ENCODE measurements at places on chromosomes 3 and 15.

DNA sequence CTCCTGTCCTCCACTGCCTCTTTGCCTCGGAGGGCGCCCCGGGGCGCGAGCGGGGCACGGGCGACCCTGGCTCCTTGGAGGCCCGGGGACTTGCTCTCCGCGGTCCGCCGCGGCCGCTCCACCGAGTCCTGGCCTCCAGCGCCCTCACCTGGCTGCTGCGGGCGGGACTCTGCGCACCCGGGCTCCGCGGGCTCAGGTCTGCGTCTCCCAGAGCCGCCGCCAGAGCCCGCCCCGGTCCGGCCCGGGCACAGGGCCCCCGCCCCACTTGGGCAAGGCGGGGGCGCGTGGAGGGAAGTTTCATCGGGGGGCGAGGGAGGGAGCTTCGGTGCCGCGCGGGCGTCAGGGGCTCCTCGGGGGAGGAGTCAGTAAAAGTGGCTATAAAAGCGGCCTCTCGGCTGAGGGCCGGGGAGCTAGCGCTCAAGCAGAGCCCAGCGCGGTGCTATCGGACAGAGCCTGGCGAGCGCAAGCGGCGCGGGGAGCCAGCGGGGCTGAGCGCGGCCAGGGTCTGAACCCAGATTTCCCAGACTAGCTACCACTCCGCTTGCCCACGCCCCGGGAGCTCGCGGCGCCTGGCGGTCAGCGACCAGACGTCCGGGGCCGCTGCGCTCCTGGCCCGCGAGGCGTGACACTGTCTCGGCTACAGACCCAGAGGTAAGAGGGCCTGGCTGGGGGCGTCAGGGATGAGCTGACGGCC, at the start of gene CEMIP:
Gene CEMIP (plus strand): TSS at position 407 of the 694 bp plus-strand sequence. CDS start 94,510 bp downstream, outside the sequence.
- no peak for DNase-seq

DNA sequence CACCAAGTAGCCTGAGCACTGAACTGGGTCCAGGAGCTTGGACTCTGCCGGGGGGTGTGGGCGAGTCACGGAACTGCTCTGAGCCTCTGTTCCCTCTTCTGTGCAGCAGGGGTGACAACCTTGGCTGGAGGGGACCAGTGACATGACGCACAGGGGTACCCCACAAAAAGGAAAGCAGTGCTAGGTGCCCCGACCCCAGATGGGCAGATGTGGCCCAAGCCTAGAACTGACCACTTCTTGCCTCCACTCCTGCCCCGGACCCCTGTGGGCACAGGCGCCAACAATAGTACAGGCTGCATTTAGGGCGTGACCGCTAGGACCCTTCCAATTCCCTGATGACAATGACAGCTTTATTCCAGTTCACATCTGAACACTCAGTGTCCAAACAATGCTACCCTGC, 255.9 kb upstream of the LYSMD4 start:
- no peak for DNase-seq

GRCh38 chr15:57387564-57388076, 11.3 kb downstream of the CGNL1 start:
- no peak for DNase-seq

DNA sequence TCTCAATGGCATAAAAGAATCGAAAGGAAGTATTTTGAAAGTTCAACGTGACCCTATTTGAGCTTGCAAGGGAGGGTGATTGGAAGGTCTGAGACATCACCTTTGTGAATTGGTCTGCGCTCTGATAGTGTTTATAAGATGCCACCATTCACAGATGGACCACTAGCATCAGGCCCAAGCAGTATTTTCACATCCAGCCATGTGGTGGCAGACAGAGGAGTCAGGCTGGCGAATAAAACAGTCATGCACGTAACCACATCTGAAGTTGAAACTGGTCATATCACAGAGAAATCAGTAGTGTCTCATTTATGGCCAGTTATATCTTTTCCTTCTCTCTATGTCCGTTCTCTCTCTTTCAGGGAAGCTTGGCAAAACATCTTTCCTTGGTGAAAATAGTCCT, 170.1 kb upstream of the ONECUT1 start:
- DNase-seq: no peak

GRCh38 chr15:98896002-98896721, 111.4 kb downstream of the PGPEP1L start:
- no peak for DNase-seq

DNA sequence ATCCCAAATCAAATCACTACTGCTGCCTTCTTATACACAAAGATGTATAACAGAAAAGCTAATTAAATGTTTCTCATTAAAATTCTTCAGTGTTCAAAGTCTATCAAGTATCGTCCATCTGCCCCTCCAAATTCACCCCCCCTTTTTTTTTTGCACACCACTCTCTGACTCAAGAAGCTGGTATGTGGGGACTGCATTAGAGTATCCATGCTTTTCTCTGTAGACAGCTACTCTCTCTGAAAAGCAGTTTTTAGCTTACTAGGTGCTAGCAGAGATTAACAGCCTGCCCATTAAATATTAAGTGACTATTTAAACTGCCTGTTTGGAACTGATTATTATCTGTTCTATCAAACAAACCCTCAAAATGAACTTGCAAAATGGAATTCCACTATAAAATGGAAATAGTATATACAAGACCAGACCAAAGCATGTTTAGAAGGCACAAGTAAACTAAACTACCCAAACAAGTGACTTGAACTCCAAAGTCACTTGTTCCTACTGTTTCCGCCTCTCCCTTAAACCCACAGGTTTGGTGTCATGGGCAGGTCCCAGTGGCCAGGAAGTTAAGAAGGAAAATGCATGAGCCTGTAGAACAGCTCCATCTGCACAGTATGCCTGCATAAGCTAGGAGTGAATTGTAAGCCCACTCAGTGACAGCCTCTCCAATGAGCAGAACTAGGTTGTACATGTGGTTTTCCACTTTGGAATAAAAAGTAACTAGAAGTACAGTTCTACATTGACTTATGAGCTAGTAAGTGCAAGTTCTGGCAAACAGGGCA, 32.5 kb downstream of the GBE1 start:
- DNase-seq: no peak

DNA sequence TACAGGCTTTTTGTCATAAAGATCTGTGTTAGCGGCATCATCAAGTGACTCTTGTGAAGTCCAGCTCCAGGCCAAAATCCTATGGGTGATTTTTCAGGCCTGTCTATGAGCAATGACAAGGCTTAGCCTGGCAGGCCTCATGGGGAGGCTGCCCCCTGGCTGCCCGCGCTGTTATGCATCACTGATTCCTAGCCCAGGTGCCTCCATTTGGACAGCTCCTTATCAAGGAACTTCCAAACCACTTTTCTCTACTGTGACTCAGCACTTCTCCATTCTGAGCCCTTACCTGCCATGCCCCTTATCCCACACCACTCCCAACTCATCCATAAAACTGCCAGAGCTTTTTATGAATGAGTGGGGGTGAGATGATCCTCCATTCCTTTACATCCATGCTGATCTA, 91.5 kb upstream of the C3orf80 start:
- no peak for DNase-seq

DNA sequence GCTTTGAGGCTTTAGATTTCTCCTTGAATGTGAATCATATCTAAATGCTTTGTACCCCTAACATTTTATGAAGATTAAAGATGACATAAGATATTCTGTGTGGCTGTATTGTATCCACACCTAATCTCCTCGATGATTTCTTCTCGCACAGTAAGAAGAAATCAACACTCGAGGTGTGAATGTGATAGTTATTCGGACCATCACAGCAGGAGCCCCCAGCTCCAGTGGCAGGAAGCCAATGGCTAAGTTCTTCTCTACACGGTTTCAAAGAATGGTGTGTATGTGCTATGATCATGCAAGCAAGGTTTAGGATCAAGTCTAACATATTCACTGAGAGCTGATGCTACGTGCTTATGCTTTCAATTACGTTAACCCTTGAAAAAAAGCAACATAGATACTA, 271.0 kb downstream of the SUCLG2 start:
- no peak for DNase-seq

GRCh38 chr3:51999846-52000245, 4.2 kb upstream of the RPL29 start:
- DNase-seq: no peak

DNA sequence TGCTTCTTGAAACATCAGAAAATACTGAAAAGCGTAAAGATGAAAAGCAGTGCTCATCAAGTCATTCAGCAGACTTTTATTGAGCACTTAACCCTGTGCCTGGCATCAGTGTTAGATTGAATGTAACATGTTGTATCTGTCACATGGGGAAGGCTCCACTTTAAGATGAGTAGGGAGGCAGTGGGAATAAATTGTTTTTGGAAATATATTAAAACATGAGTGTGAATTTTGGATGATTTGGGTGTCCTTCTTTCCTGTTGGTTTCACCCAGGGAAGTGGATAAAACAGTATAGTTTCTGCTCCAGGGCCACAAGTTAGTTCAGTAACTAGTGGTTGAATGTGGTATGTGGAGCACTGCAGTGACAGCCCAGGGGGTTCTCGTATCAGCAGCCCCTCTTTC, 301.4 kb upstream of the TPM1 start:
- DNase-seq: no peak

DNA sequence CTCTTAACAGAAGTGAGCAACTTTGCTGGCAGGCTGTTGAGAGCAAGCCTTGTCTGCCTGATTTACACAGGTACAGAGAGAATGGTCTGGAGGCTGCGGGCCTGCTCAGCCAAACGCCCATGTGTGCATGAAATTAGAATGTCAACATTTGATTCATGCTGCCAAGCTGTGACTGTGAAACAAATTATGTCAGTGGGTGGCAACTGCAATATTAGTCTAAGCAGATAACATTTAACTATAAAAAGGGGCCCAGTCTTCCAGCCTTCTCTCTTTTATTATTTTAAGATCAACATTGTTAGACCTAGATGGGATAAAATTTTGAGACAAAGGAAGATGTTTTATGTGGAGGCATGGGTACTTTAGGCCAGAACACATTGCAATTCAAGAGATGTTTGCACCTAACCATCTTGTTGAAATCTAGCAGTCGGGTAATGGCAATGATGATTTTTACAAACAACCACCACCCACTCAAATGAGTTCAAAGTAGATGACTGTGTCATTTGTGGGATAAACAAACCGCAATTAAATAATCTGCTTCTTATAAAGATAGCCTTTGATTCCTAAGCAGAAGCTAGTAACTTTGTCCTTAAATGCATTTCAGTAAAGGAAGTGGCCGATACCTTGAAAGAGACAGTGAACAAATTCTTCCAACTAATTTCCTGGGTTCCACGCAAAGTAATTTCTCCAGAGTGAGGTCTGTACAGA, 70.2 kb downstream of the FOXB1 start:
- DNase-seq: no peak

GRCh38 chr15:72203507-72203837, 5.9 kb upstream of the GRAMD2A start:
- no peak for DNase-seq

GRCh38 chr3:144966560-144966959, 994.9 kb downstream of the DIPK2A start:
- no peak for DNase-seq

GRCh38 chr15:77409259-77410156, 10.4 kb downstream of the PEAK1 start:
- DNase-seq: no peak

DNA sequence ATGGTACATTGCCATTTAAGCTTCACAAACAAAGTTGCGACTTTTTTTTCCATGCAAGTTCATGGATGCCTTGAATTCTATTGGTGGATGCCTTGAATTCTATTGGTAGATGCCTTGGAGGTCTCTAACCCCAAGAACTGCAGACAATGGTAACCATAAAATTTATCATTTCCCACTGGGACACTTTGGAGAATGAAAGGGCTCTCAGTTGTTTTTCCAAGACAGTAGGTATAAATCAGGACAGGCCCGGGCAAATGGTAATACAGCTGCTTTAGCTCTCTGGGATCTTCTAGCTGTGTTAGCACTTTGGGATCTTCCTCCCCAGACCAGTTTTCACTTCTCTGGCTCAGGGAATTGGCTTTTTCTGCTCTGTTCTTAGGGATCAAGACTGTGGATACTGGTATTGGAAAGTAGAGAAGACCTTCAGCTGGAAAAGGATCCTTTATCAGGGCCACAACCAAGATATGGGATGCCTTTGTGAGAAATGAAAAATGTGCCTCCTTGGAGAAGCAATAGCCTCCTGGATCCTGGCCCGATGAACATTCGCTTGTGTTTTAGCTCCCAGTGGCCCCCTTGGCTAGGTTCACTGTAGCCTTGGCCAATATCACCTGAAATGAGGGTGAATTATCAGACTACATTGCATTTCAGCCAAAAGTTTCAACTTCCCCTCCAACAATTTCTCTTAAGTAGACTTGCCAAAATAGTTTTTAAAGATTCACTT, 8.3 kb downstream of the LRRC3B start:
- no peak for DNase-seq

DNA sequence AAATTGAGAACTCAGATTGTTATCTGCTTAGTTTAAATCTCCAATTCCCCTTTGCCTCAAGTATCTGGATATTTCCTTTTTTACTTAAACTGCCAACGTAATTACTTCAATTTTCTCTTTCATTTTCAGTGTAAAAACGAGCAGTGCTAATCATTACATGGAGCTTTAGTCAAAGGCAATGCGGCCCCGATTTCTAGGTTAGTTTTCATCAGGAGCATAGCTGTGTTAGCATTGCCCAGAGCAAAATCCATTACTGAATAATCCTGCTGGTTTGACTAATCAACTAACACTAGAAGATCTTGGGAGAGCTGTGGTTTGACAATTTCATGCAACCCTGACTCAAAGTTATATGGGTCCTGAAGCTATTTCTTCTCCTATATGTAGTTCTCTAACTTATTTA, 46.2 kb downstream of the ZPLD1 start:
- no peak for DNase-seq

DNA sequence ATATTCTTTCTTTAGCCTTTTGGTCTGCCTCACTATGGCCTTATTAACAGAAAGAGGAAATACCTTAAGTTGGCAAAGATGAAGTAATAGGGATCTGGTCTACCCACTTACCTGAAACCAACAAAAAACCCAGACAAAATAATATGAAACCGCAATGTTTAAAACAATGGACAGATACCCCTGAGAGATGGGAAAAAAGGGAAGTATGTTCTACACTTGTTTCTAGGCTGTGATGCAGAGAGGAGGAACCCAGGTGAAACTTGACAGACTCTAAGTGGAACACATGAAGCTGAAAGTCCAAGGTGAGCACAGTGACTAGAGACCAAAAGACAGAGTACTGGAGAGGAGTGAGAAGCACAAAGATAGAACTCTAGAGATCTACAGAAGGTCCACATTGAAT, 78.4 kb downstream of the NR2E3 start:
- no peak for DNase-seq

GRCh38 chr3:129410971-129411370, 17.5 kb downstream of the EFCAB12 start:
- DNase-seq: no peak

DNA sequence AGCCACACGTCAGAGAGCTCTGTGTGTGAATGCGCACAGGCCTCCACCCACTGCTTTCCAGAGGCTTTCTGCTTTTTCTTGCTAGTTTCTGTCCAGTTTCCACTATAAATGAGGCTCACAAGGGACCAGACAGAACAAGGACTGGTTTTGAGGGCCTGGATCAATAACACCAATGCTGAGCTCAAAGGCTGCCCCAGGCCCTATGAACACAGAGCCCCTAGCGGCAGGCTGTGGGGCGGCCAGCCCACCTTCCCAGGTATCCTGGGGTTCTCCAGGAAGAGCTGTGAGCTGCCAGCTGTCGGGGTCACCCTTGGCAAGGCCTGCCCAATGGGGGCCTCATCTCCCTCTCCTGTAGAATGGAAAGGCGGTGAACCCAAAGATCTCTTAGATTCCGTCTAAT, 2.2 kb upstream of the ITIH3 start:
- no peak for DNase-seq

- no peak for DNase-seq
Measured at GRCh38 chr15:59609730-59610712, 1.6 kb upstream of the GCNT3 start.

All from stimulated activated CD4-positive, alpha-beta T cell treated with anti-CD3 and anti-CD28 coated beads, TNF-alpha, amount 100 ng/mL, for 1 hour (primary cell).